ENCODE measurements at places on chromosomes 6 and 20.

DNA sequence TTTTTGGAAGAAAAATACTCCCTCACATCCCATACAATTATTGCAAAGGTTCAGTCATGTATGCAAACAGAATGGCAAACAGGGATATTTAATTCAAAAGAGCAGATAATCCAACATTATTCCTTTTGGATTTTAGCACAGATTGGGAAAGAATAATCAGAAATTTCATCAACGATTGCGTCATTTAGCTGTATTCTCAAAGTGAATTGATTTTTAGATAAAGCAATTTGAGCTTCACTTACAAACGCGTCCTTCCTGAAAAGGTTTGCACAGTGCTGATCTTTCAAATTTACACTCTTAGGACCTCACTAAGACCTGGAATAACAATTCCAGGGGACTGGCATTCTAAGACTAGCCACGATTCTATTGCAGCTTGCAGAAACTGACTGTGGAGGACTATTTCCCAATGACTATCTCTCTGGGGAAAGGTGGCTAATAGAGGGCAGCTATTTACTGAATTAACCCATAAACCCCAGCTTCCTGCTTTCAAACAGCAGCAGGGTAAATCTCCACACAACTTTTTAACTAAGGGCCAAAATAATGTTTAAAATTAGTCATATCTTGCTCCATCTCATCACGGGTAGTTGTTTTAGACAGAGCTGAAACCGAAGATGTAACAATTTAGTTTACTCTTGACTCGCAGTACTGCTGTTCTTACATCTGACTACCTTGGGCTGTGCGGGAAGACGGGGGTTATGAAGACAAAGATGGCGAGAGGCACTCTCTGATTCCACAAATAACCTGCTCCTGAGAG, 131.2 kb upstream of the FAM184A start:
- no peak for DNase-seq

- peak; percentile 85 for DNase-seq
Measured at GRCh38 chr20:35463455-35464300, 8.3 kb downstream of the CEP250 start.

DNA sequence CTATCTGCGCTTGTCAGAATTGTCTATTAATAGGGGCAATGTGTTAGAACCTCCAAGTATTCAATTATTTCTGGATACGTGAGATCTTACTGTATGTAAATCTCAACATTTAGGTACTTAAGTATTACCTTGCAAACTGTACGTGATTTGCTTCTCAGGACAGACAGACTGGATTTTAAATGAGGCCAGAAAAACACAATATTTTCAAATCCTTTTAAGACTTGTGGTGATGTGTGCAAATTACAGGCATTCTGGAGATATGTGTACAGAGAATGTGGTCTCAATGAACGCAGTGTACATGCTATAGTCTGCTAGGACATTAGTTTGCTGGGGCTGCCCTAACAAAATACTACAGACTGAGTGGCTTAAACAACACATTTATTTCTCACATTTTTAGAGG, 16.9 kb downstream of the CCR6 start:
- no peak for DNase-seq

GRCh38 chr6:110095101-110095500, 84.4 kb downstream of the WASF1 start:
- no peak for DNase-seq

GRCh38 chr6:149480502-149481280, 4.1 kb downstream of the ZC3H12D start:
- no peak for DNase-seq

- DNase-seq, result no peak
Measured at GRCh38 chr6:53290537-53291510, 57.9 kb downstream of the ELOVL5 start.

- DNase-seq, result no peak
Measured at GRCh38 chr6:43107344-43108062, 31.4 kb downstream of the PTK7 start.

GRCh38 chr20:63154395-63154794, 61.5 kb downstream of the YTHDF1 start:
- no peak for DNase-seq

- DNase-seq, result no peak
Measured at GRCh38 chr6:5706124-5707033, 300.3 kb downstream of the NRN1 start.

DNA sequence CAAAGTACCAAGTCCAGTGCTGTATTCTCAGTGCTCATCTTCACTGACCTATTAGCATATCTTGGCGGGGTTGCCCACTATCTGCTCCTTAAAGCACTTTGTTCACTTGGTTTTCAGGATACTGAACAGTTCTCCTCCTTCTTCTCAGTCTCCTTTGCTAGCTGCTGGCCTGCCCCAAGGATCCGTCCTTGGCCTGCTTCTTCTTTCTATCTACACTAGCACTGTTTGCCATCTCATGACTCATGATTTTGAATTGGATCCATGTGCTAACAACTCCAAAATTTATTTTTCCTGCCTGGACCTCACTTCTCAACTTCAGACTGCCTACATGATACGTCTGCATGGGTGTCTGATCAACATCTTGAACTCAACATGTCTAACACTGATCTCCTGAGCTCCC, 15.5 kb downstream of the TPD52L1 start:
- peak; percentile 28 for DNase-seq

GRCh38 chr20:23546435-23547144, 21.7 kb downstream of the CST9L start:
- no peak for DNase-seq

DNA sequence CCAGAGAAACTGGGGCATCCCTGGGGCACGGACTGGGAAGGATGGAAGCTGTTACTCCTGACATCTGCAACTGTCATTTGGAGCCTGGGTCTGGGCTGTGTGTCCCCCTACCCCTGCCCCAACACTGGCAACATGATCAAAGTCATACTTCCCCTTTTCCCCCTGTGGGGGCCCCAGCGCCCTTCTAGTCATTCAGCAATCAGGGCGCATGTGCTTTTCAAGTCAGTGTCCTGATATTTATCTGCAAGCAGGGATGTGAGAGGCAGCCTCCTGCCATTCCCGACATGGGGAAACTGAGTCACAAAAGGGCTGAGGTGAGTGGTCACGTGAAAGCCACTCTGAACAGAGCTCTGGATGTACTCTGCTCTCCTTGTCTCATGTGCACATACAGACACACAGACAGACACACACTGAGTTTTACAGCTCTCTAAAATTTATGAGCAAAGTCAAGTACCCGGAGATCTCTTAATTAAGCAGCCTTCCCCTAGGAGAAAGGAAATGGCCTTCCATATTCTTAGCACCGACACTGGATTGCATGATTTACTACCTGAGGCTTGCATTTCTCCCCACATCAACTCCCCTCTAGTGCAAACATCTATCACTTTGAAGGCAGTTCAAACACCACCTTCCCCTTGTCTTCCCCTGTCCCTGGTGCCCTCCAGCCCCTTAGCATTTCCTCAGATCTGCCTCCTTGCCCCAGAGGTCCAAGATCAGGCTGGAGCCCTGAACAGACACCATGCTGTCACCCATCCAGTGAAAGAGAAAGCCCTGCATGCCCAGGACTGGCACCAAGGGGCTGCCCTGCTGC, 170.7 kb downstream of the CDC5L start:
- DNase-seq, result no peak

GRCh38 chr6:98833307-98834059, 891 bp upstream of the POU3F2 start:
- DNase-seq, result peak; percentile 10

DNA sequence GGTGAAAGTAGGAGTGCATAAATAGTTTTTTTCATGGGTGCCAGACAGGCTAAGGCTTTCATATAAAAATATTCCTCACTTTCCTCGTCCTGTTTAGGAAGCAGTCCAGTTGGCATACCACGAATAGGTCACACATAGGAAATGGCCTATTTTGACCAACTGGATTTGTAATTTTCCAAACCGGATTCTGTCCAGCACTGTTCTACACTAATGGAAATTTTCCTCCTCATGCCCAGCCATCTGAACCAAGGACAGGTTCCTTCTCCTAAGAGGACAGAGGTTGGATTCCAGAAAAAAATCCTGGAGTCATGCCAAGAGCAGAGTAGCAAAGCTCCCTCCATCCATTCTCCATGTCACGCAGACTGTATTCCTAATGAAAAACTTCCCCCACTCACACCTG, 43.1 kb downstream of the PANK2 start:
- DNase-seq, result no peak

- peak; percentile 66 for DNase-seq
Measured at GRCh38 chr20:58892141-58892931, 39.8 kb downstream of the GNAS start.

- peak; percentile 16 for DNase-seq
Measured at GRCh38 chr6:105882121-105882803, 203.9 kb upstream of the PRDM1 start.

DNA sequence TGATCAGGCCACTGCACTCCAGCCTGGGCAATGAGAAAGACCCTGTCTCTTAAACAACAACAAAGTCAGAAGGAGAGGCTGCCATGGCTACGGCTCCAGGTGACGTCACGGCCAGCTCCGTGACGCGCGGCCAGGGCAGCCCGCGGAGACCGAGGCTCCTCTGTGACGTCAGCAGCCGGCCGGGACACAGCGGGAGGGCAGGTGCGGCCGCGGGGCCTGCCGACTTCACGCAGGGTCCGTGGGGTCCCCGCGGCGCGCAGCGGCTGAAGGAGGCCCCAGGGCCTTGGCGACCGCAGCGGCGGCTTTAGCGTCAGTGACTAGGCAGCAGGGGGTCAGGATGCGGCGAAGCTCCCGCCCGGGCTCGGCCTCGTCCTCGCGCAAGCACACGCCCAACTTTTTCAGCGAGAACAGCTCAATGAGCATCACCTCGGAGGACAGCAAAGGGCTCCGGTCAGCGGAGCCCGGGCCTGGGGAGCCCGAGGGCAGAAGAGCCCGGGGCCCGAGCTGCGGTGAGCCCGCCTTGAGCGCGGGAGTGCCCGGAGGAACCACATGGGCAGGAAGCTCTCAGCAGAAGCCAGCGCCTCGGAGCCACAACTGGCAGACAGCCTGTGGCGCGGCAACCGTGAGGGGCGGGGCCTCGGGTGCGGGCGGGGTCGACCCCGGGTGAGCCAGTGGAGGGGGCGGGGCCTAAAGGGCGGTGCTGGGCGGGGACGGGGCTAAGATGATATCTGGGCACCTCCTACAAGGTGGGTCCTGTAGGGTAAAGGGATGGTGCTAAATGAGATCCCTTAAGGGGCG, at the start of gene SPAG4:
SPAG4 (plus strand) TSS at position 163 of the 798 bp plus-strand sequence; CDS start at position 338, 175 bp downstream.
- peak; percentile 100 for DNase-seq

DNA sequence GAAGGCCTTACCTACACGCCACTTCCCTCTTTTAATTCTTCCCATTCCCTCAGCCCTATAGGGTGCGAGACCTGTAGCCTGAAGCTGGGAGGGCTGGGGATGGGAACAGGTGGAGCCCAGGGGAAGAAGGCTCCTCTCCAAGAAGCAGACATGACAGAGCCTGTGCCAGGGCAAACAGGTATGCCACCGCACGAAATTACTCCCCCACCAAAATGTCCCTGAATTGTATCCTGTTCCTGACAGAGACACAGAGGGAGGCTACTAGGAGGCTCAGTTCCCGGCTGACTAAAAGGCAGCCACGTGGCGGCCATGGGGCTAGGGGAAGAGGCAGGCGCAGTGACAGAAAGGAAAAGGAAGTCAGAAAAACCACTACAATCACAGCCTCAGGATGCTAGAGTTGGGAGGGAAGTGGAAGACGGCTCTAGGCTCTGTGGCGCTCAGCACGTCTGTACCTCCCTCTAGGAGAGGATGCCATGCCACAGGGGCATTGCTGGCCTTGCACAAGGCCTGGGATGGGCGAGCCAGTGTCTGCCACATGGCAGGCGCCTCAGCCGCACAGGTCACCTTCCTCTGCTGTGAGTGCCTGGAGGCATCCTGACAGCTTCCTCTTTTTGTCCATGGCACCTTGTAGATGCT, 27.7 kb downstream of the TFEB start:
- DNase-seq, result no peak

- no peak for DNase-seq
Measured at GRCh38 chr20:17870086-17870740, 98.4 kb downstream of the SNX5 start.
